ENCODE measurements at places on chromosomes 6 and 20. TPM values are rescaled to one million over a fixed set of nuclear protein-coding genes. Genes with fewer than 3 reads are reported as not detected.
A peak's percentile ranks its signal among the peaks of the same experiment; 100 is the strongest.

Gene CD93
- not detected for total RNA-seq

DNA sequence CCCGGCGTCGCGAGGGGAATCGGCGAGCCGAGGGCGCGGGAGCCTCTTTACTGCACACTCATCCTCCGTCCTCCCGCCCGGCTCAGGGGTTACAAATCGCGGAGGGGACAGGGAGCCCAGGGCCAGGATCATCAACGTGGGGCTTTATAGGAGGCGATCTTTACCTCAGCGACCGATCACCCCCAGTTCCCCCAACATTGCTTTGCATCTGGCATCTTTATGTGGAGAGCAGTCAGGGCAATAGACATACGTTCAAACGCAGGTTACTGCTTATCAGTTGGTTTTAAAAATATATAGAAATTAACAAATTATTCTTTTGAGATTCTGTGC, 634 bp downstream of the HSF2 start:
- no peak for DNase-seq
- H3K27ac ChIP-seq = no peak overlapping the region
- no peaks in the 10 kb centered on the region for H3K36me3 ChIP-seq
- H3K27me3 ChIP-seq = peaks cover 16% of the 10 kb centered on the region
- peak overlapping the region; percentile 91 for H3K4me3 ChIP-seq

GRCh38 chr6:170151804-170152123, 139.1 kb downstream of the DLL1 start:
- H3K4me3 ChIP-seq = no peak overlapping the region
- no peaks in the 10 kb centered on the region for H3K4me1 ChIP-seq
- no peak overlapping the region for H3K27ac ChIP-seq
- no peak for DNase-seq

Gene SLC17A3
- total RNA-seq = not detected

GRCh38 chr6:42367353-42368011, 84.2 kb downstream of the TRERF1 start:
- H3K4me1 ChIP-seq = no peaks in the 10 kb centered on the region
- H3K27me3 ChIP-seq = no peaks in the 10 kb centered on the region
- peaks cover 17% of the 10 kb centered on the region for H3K36me3 ChIP-seq
- DNase-seq = no peak

- peaks cover 8% of the 10 kb centered on the region for H3K4me1 ChIP-seq
- DNase-seq = no peak
- no peaks in the 10 kb centered on the region for H3K36me3 ChIP-seq
- no peaks in the 10 kb centered on the region for H3K27me3 ChIP-seq
- no peak overlapping the region for H3K4me3 ChIP-seq
These were observed 6.9 kb upstream of the VEGFA start for GRCh38 chr6:43762966-43763695.

Gene PTCRA
- not detected for total RNA-seq

Gene CALHM4
- not detected for total RNA-seq

Gene ZBTB46
- 27.3 TPM for total RNA-seq

- H3K36me3 ChIP-seq = peaks cover 13% of the 10 kb centered on the region
- H3K27ac ChIP-seq = no peak overlapping the region
- no peak overlapping the region for H3K4me3 ChIP-seq
- no peaks in the 10 kb centered on the region for H3K27me3 ChIP-seq
- DNase-seq = no peak
These were observed 23.8 kb downstream of the MYB start for GRCh38 chr6:135204951-135205350.

Gene ENPP4
- total RNA-seq = 2.9 TPM

Gene SLC44A4
- total RNA-seq = 3.3 TPM

DNA sequence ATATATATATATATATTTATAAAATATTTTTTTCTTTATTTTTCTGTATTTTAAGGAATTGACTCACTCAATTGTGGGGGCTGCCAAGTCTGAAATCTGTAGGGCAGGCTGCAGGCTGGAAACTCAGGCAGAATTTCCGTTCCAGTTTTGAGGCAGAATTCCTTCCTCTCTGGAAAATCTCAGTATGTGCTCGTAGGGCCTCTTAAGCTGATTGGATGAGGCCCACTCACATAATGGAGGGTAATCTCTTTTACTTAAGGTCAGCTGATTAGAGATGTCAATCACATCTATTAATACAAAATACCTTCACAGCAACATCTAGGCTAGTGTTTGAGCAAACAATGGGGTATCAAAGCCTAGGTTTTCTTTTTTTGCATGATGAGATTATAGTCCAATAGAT, 244.7 kb upstream of the RNF24 start:
- peaks cover 7% of the 10 kb centered on the region for H3K4me1 ChIP-seq
- no peaks in the 10 kb centered on the region for H3K27me3 ChIP-seq
- no peak overlapping the region for H3K27ac ChIP-seq

GRCh38 chr6:85431271-85431670, 18.6 kb upstream of the NT5E start:
- peaks cover 5% of the 10 kb centered on the region for H3K36me3 ChIP-seq
- no peak overlapping the region for H3K27ac ChIP-seq
- no peak for DNase-seq

DNA sequence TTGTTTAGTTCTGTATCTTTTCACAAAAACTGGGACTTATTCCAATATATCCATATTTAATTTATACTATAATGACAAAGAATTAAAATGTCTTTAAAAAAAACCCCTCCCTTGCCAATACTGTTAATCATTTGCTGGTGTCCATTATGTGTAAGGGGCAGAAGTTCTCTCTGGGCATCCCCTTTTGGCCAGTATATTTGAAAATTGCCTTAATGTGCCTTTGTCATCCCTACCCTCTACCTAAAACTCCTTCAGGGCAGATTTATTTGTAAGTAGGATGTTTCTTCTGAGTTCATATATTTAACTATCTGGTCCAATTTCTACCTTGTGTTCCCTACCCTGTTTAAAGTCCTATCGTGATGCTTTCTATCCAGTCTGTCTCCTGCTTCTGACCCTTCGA, 62.9 kb downstream of the ARHGAP18 start:
- peaks cover 6% of the 10 kb centered on the region for H3K4me1 ChIP-seq
- no peak for DNase-seq
- H3K4me3 ChIP-seq = no peak overlapping the region
- no peak overlapping the region for H3K27ac ChIP-seq

DNA sequence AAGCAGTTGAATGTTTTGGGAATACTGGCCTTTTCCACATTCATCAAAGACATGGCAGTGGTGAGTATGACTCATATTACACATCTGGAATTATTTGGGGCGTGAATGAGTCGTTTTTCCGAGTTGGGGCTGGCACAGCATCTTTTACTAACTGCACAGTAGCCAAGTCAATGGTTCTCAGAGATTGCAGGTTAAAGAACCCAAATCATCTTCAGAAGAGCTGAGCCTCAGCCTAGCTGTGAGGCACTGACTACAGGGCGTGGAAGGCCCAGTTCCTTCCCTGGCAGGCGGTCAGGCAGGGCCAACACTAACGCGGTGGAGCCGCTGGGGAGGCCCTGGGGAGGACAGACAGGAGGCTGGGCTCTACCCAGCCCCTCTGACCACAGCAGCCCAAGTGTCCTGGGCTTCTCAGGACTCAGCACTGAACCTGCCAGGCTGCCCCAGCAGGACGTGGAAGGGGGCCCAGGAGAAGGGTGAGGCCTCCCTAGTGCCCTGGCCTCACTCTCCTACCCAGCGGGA, 20.1 kb upstream of the HELZ2 start:
- no peaks in the 10 kb centered on the region for H3K4me1 ChIP-seq
- no peak overlapping the region for H3K4me3 ChIP-seq
- H3K36me3 ChIP-seq = peaks cover 35% of the 10 kb centered on the region
- no peak overlapping the region for H3K27ac ChIP-seq

Gene SERINC3
- total RNA-seq = 39.9 TPM

DNA sequence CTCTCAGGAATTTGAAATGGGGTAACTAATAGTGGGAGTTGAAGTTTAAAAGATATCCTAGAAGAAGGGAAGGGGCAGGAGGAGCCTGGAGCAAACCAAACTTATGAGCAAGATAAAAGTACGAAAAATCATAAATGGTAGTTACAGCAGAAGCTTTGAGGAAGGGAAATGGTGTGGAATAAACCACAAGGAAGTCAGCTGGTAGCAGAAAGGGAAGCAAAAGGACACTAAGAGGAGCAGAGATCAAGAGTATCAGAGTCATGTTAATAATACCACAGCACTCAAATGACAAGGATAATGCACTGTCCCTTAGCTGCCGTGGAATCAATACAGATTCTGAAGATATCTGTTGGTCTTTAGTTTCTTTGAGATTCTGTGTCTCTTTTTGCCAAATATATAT, 44.9 kb upstream of the CCDC28A start:
- H3K27ac ChIP-seq = no peak overlapping the region
- no peak for DNase-seq

- no peak overlapping the region for H3K4me3 ChIP-seq
- peaks cover 16% of the 10 kb centered on the region for H3K36me3 ChIP-seq
- no peaks in the 10 kb centered on the region for H3K27me3 ChIP-seq
- H3K4me1 ChIP-seq = no peaks in the 10 kb centered on the region
- H3K27ac ChIP-seq = no peak overlapping the region
These were observed 10.8 kb upstream of the GNRH2 start for GRCh38 chr20:3032624-3033023.

- no peaks in the 10 kb centered on the region for H3K4me1 ChIP-seq
- peak; percentile 93 for DNase-seq
- H3K27me3 ChIP-seq = no peaks in the 10 kb centered on the region
- H3K36me3 ChIP-seq = peaks cover 24% of the 10 kb centered on the region
These were observed 24.1 kb downstream of the COX4I2 start for GRCh38 chr20:31661625-31662371.
